ENCODE measurements at places on chromosomes 16 and 17.

DNA sequence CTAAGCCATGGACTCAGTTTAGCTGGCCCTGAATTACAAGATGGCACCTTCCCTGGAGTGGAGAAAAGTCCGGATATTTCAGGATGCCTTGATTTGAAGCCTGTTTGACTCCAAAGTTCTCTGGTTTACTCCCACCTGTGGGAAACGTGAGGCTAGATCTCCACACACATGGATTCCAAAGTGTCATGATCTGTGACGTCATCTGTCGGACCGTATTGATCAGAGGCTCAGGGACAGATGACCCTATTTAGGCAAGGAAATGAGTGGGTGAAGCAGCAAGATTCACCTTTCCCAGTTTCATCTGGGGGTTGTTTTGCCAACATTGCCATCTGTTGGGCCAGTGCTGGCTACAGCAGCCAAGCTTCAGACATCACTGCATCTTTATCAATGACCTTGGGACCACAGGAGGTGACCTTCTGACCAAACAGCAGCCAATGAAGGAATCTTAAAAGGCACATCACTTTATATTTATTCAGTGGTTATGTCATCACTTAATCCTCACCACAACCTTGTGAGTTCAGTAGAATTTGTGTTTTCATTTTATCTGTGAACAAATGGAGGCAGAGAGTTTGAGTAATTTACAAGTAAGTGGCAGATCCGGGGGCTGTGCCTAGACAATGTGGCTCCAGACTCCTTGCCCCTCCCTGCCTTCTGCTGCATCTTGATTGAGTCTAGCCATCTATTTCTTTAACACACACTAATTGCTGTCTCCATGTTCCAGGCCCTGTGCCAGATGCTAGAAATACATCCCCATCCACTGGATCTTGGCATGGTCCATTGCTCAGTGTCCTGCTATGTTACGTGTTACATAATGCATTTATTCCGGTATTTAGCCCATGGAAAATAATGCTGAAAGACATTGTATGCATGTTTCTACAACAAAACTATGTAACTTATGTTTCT lies 1.5 kb upstream of the CDH13 start:
- DNase-seq = no peak

- DNase-seq = no peak
Observed at GRCh38 chr16:86835982-86836381, 257.6 kb downstream of the FOXL1 start.

GRCh38 chr16:81394966-81395655 lies 49.5 kb upstream of the CMIP start:
- no peak for DNase-seq

- no peak for DNase-seq
Observed at GRCh38 chr16:51267681-51268080, 116.6 kb upstream of the SALL1 start.

- no peak for DNase-seq
Observed at GRCh38 chr17:46764709-46765401, 53.6 kb downstream of the WNT3 start.

DNA sequence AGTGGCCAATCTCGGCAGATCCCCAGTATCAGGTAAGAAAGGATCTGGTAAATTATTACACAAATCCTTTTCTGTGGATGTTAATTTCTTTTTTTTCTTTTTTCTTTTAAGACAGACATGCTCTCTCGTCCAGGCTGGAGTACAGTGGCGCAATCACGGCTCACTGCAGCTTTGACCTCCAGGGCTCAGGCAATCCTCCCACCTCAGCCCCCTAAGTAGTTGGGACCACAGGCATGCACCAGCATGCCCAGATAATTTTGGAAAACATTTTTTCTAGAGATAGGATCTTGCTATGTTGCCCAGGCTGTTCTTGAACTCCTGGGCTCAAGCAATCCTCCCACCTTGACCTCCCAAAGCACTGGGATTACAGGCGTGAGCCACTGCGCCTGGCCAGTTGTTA lies 54.0 kb downstream of the GAS7 start:
- DNase-seq = no peak

GRCh38 chr16:78183437-78184237 lies 84.2 kb downstream of the WWOX start:
- no peak for DNase-seq

DNA sequence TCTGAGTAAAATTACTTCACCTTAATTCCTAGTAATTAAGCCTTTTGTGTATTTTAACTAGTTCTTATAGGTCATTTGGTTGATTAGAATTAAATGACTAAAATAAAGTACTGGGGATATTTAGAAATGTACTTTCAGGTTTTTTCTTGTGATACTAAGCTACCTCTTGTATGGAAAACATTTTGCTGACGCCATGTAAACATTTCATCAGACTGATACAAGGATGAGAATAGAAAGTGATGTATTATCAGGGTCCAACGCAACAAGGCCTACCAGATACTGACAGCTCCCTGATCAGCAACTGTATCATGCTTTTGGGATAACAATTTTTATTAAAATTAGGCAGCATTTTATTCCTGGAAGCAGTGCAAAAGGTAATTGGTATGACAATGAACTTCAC lies 1.7 kb downstream of the SMARCE1 start:
- DNase-seq = no peak

DNA sequence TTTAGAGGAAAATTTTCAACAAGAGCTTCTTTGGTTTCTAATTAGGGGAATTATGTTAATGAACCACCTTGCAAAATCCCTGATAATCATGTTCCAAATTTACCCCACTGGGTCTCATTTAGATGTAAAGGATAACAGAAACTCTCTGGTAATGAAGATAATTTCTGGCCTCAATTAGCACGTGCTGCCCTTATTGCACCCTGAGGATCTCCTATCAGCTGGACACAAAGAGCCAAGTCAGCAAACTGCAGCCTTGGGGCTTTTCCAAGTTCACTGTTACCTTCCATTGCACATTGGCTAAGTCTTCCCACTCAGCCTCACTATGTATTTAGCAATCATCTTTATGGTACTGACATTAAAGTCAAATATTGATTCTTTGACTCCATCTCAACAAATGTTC lies 78.1 kb downstream of the GP2 start:
- DNase-seq = no peak

DNA sequence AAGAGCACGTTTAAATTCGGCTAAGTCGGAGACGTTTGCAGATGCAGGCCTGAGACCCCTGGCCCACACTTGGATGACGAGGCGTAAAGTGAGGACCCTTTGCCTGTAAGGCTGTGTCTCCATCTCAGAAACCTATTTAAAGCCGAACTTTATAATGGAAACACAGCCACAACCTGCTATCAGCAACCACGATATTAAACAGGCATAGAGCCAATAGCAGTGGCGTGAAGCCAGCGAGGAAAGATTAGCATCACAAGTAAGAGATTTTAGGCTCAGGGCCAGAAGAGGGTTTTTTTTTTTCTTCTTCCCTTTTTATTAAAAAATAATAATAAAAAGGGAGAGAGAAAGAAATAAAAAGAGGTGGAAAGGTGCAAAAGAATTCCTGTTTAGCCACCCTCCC lies 111.3 kb upstream of the NOL11 start:
- DNase-seq = no peak

GRCh38 chr17:63258785-63259184 lies 187.3 kb downstream of the CYB561 start:
- no peak for DNase-seq

DNA sequence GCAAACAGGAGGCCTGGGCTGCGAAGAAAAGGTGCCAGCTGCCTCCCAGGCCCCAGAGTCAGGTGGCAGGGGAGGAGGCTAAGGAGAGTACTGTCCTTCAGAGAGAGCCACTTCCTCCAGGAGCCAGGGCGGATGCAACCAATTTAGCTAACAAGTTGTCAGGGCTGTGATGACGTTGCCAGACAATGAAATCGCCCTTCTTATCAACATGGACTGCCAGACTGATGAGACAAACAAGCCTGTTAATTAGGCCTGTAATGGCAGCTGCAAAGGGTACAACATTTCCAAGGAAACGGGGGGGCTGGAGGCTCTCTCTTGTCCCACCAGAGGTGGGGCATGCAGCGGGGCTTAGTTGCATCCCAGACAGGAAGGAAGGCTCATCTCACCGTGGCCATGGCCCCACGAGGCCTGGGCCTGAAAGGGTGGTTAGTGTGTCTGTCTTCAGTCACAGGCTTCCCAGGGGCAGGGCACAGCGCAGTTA lies 111.8 kb downstream of the SDK2 start:
- DNase-seq = no peak

DNA sequence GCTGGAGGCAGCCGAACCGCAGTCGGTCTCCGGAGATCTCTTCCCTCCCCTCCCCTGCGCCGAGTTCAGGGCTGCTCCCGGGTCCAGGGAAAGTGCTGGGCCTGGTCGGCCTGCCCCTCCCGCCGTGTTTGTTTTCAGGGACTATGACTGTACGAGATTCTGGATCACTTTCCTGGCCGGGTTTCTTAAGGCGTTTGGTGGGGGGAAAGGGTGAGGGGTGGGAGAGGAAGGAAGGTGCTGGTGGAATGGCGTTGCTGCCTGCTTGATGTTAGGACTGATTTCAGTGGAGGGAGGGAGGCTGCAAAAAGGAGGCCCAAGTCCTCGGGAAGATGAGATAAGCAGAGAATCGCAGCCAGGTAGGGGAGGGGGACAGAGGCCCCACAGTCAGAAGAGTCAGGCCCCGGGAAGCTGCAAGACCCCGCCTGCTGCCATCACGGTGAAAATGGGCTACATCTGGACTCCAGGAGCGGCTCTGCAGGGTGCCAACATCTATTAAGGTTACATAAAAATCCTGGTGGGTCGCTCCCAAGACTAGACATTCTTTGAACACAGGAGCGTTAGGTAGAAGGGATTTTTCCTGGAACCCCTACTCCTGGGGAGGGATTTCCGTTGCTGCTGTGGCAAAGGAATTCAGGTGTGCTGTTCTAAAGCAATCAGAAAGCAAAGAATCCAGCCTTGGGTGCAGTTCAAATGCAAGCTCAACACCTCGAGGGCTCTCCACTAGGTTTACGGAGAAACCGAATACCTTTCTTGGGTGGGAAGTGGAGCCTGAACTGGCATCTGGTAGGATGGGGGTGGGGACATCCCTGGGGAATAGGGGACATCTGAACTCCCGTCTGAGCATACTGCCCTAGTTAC lies 1.2 kb downstream of the ARHGAP44 start:
- DNase-seq = no peak

DNA sequence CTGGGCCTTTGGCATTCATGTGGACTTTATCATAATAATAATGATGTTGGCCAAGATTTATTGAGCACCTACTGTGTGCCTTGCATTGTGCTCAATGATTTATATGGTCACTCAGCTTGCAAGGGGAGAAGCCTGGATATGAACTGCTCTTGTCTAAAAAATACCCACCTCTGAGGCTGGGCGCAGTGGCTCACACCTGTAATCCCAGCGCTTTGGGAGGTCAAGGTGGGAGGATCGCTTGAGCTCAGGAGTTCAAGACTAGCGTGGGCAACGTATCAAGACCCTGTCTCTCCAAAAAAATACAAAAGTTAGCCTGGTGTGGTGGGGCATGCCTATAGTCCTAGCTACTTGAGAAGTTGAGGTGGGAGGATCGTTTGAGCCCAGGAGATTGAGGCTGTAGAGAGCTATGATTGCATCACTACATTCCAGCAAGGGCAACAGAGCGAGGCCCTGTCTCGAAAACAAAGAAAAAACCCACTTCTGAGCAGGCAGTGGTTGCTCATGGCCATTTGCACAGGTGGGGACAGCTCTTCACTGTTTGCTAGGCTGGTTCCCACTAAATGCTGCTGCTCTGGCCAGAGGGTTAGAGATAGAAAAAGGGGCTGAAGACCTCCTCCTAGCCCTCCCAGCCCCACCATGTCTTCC lies 4.3 kb upstream of the ADGRG1 start:
- DNase-seq = no peak

GRCh38 chr16:67055712-67056487 lies 27.0 kb downstream of the CBFB start:
- no peak for DNase-seq

GRCh38 chr17:79902146-79902791 lies 63.0 kb upstream of the CBX4 start:
- DNase-seq = no peak

DNA sequence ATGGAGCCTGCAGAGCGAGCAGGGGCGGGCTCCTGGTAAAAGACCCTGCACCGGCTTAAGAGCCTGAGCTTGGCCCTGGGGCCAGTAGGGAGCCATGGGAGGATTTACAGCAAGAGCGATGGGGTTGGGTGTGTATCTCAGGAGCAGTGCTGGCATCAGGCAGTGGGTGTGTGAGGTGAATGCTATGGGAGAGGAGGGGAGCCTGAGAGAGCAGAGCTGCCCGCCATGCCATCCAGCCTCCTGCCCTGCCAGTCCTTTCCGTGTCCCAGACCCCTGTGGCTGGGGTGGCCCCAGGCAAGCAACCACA lies 23.3 kb downstream of the FAM83G start:
- no peak for DNase-seq

Data from activated CD4-positive, alpha-beta T cell treated with anti-CD3 and anti-CD28 coated beads, Interleukin-2, amount 50 U/mL, for 4 hours (primary cell).